HT-29 (cell line): ENCODE measurements at places on chromosomes 1 and 21.
A peak's percentile ranks its signal among the peaks of the same experiment; 100 is the strongest.

GRCh38 chr1:236020359-236021219 is 44.3 kb downstream of the NID1 start:
- no peak for DNase-seq

DNA sequence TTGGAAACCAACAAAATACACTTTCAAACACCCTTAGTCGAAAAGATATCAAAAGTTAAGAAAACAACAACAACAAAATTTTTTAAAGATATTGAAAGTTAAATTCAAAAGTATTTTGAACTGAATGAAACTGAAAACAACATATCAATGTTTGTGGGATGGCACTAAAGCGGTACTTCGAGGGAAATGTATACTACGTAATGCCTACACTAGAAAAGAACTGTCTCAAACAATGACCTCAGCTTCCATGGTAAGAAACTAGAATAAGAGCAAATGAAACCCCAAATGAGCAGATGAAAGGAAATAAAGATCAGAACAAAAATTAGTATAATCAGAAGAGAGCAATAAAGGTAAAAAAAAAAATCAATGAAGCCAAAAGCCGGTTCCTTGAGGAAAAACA is 6.1 kb downstream of the CBR1 start:
- DNase-seq = no peak

DNA sequence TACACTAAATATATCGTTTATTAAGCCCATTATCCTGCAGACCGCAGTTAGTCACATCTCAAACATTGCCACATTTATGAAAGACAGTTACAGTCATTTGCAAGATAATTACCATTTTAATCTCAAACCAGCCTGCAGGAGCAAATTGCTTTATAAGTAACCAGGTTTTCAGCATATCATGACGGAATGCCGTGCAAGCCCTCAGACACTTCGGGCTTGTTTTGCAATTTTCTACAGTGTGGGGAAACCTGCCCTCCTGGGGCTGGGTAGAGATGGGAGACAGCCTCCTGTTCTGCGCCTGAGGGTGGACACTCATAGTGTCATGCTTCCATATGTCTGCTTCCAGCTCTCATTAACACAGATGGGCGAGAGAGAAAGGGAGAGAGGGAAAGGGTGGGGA is 563.9 kb downstream of the NPHP4 start:
- DNase-seq = no peak

GRCh38 chr1:171263901-171264300 is 15.6 kb downstream of the FMO1 start:
- DNase-seq = no peak

GRCh38 chr1:243440406-243440805 is 184.6 kb downstream of the SDCCAG8 start:
- no peak for DNase-seq

- DNase-seq = no peak
Measured at GRCh38 chr1:6188466-6188865, 8.3 kb upstream of the CHD5 start.

GRCh38 chr1:201559679-201560162 is 20.8 kb downstream of the NAV1 start:
- DNase-seq = peak; percentile 73
